ENCODE measurements at places on chromosomes 11 and 22. TPM values are rescaled to one million over a fixed set of nuclear protein-coding genes. Genes with fewer than 3 reads are reported as not detected.
A peak's percentile ranks its signal among the peaks of the same experiment; 100 is the strongest.

F2 gene
- not detected for total RNA-seq

DNA sequence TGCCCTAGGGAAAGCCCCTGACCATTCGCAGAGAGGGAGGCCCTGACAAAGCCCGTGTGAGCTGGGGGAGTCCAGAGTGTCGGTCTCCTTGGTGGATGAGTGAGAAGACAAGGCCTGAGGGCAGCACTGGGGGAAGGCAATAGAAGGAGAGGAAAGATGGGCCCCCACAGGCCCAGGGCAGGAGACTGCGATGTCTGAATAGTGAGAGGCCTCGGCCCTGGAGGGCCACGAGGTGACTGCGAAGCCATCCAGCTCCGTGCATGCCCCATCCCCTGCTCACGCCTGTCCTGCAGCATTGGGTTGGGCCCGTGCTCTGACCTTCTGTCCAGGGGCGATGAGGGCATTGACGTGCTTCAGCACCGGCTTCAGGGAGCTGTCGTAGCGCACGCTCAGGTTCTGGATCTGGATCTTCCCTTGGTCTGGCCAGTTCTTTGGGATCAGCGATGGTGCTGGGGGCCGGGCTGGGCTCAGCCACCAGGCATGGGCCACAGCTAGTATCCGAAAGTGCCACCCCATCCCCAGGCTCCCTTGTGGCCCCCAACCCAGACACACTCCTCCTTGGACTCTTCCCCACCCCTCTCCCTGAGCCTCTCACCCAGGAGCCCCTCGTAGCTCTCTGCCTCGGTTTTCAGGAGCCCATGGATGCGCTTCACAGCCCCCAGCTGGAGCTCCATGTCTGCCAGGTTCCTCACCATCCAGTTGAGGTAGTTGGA is 8.3 kb upstream of the KCNJ11 start:
- no peaks in the 10 kb centered on the region for H3K36me3 ChIP-seq
- H3K4me3 ChIP-seq = no peak overlapping the region
- no peak overlapping the region for H3K27ac ChIP-seq
- peaks cover 13% of the 10 kb centered on the region for H3K4me1 ChIP-seq
- no peak for DNase-seq
- H3K27me3 ChIP-seq = no peaks in the 10 kb centered on the region

- H3K27me3 ChIP-seq = no peaks in the 10 kb centered on the region
- no peaks in the 10 kb centered on the region for H3K36me3 ChIP-seq
- no peak overlapping the region for H3K27ac ChIP-seq
- DNase-seq = peak; percentile 19
Observed at GRCh38 chr11:28760676-28761390, 652.6 kb downstream of the METTL15 start.

- no peaks in the 10 kb centered on the region for H3K27me3 ChIP-seq
- no peak for DNase-seq
- H3K4me1 ChIP-seq = no peaks in the 10 kb centered on the region
- no peaks in the 10 kb centered on the region for H3K36me3 ChIP-seq
- no peak overlapping the region for H3K4me3 ChIP-seq
Observed at GRCh38 chr11:35288817-35289541, 130.4 kb downstream of the SLC1A2 start.

GRCh38 chr11:69311767-69312385 is 17.9 kb downstream of the MYEOV start:
- peaks cover 13% of the 10 kb centered on the region for H3K4me1 ChIP-seq
- no peak overlapping the region for H3K4me3 ChIP-seq
- DNase-seq = no peak
- no peaks in the 10 kb centered on the region for H3K27me3 ChIP-seq
- H3K36me3 ChIP-seq = no peaks in the 10 kb centered on the region
- H3K27ac ChIP-seq = no peak overlapping the region
